ENCODE measurements at places on chromosomes 12 and 14. TPM values are rescaled to one million over a fixed set of nuclear protein-coding genes. Genes with fewer than 3 reads are reported as not detected.

The SLC25A47 gene
- not detected for total RNA-seq

The TAS2R19 gene
- 0.51 TPM for total RNA-seq

The AMDHD1 gene
- 1.0 TPM for total RNA-seq

The TAS2R13 gene
- 0.27 TPM for total RNA-seq

The C12orf42 gene
- 0.22 TPM for total RNA-seq
